ENCODE measurements at places on chromosomes 1 and 21. TPM values are rescaled to one million over a fixed set of nuclear protein-coding genes. Genes with fewer than 3 reads are reported as not detected.

Gene BTF3L4
- polyA plus RNA-seq = 48.2 TPM

Gene HPDL
- polyA plus RNA-seq = 0.46 TPM

DNA sequence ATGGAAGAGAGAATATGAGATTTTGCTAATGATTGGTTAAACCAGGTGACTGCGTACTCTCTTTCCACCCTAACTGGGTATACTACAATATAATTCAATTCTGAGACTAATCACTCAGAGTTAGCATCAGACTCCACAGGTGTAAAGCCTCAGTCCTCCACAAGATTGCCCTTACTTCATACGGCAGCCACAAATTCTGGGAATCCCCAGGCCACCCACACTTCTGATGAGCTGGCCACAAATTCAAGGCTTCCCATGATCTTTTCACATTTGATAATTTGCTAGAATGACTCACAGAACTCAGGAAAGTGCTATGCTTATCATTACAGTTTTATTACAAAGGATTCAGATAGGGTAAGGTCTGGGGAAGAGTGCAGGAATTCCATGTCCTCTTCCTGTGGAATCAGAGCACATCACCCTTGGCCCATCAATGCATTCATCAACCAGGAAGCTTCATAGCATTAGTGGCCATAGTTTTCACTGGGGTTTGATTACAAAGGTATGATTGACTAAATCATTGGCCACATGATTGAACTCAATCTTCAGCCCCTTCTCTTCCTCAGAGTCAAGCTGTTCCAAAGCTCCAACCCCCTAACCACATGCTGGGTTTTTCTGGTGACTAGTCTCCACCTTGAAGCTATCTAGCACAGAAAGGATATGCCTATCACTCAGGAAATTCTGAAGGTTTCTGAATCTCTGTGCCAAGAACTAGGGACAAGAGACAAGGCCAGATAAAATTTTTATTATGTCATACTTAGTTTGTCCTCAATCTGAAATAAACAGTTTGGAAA is 131.7 kb downstream of the HHIPL2 start:
- H3K27ac ChIP-seq = no peak overlapping the region
- no peaks in the 10 kb centered on the region for H3K36me3 ChIP-seq
- DNase-seq = no peak

GRCh38 chr1:6056572-6056948 is 10.9 kb downstream of the KCNAB2 start:
- no peaks in the 10 kb centered on the region for H3K27me3 ChIP-seq
- peaks cover 41% of the 10 kb centered on the region for H3K4me1 ChIP-seq
- H3K27ac ChIP-seq = no peak overlapping the region
- no peak for DNase-seq
- no peaks in the 10 kb centered on the region for H3K36me3 ChIP-seq

DNA sequence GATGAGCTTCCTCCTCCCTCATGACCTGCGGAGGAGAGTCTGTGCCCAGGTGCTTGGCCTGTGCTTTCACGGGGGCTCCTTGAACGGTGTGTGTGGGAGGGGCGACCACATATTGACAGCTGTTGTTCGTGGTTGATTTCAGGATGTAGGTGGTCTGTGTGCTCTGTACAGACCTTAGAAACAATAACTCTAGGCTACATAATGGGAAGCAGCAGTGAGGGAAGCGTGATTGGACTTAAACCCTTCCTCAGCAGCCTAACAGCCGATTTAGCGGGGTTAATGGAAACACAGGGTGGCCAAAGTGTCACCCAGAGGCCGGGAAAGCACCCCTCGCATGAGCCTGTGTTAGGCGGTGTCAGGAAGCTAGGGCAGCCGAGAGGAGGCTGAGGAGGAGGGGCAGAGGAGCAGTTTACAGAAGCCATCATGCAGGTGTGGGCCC is 56.0 kb downstream of the TBCE start:
- no peak overlapping the region for H3K4me3 ChIP-seq
- H3K27me3 ChIP-seq = no peaks in the 10 kb centered on the region
- no peak for DNase-seq
- H3K36me3 ChIP-seq = peaks cover 5% of the 10 kb centered on the region
- no peaks in the 10 kb centered on the region for H3K4me1 ChIP-seq

Gene KCNC4
- 3.1 TPM for polyA plus RNA-seq

Gene GALE
- 20.8 TPM for polyA plus RNA-seq

Gene OR2L8
- not detected for polyA plus RNA-seq

DNA sequence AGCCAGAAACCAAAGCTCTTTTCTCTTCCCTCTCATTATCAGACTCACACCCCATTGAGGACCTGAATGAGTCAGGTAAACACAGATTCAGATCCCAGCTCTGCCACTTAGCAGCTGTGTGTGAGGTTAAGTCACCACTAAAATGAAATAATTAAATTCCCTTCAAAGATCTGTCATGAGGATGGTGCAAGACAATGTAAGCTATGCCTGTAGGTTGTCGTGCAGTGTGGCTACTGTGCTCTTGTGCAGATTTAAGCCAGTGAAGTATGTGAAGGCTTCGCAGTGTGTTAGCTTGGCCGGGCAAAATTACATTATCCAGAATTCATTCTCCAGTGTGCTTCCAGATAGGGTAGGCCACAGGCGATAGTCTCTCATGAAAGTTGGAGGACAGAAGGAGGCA is 13.6 kb downstream of the UBL4B start:
- H3K4me1 ChIP-seq = no peaks in the 10 kb centered on the region
- no peak overlapping the region for H3K27ac ChIP-seq
- no peak for DNase-seq
- no peak overlapping the region for H3K4me3 ChIP-seq
- H3K27me3 ChIP-seq = no peaks in the 10 kb centered on the region
- no peaks in the 10 kb centered on the region for H3K36me3 ChIP-seq

Gene HCN3
- 1.4 TPM for polyA plus RNA-seq

DNA sequence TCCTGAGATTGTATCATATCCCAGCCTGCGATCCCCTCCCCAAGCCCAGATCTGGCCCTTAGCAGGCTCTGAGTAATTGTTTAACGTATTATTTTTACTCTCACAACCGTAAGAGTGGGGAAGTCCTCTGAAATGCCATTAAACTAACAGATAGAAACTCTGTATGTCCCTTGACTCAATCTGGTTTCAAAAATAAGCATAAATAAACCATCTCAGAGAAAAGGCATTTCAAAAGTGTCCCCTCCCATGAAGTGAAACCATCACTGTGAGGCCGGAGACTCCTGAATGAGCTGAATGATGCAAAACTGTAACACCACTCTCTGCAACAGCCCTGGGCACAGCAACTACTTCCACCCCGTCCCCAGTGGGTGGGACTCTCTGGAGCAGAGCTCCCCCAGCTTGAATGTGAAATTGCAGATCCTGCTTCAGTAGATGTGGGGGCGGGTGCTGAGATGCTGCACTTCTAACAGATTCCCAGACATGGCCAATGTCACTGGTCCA is 104.1 kb downstream of the SYF2 start:
- no peak for DNase-seq
- H3K4me3 ChIP-seq = no peak overlapping the region
- H3K27me3 ChIP-seq = no peaks in the 10 kb centered on the region
- no peak overlapping the region for H3K27ac ChIP-seq
- no peaks in the 10 kb centered on the region for H3K4me1 ChIP-seq

Gene ZSWIM5
- 0.30 TPM for polyA plus RNA-seq

DNA sequence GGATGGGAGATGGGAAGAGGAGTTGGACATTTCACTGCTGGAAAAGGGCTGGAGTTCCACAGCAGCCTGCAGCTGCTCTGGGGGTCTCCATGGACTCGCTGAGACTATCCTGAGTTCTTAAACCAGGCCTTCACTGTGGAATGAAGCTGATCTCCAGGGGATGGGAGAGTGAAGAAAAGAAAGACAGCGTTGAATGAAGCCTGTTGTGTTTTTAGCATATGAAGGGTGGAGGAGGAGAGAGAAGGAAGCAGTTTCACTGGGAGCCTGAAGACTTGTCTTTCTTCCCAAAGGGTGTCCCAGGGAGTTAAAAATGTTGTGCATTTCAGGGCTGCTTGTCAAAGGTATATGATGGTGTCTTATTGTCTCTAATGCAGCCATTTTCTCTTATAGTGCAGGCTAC is 9.2 kb downstream of the ROR1 start:
- no peak overlapping the region for H3K27ac ChIP-seq
- H3K36me3 ChIP-seq = no peaks in the 10 kb centered on the region
- DNase-seq = no peak
- H3K4me3 ChIP-seq = no peak overlapping the region
- H3K4me1 ChIP-seq = no peaks in the 10 kb centered on the region

- H3K4me1 ChIP-seq = peaks cover 3% of the 10 kb centered on the region
- no peak overlapping the region for H3K4me3 ChIP-seq
- H3K27me3 ChIP-seq = no peaks in the 10 kb centered on the region
Measured at GRCh38 chr1:109277434-109278204, 5.3 kb downstream of the PSRC1 start.

Gene NECTIN4
- polyA plus RNA-seq = not detected

Gene RGS7
- not detected for polyA plus RNA-seq

DNA sequence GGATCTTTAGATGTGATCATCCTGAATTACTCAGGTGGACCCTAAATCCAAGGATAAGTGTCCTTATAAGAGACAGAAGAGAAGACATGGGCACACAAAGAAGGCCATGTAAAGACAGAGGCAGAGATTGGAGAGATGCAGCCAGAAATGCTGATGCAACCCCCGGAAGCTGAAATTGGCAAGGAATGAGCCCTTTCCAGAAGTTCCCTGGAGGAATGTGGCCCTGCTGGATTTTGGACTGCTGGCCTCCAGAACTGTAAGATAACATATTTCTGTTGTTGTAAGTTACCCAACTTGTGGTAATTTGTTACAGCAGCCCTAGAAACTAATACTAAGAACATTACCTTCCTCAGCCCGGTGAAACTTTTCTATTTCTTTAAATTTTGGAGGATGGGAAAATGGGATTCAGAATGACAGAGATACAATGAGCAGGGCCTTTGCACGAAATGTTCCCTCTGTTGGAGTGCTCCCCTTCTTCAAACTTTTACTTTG is 11.2 kb upstream of the PLPP3 start:
- no peak overlapping the region for H3K27ac ChIP-seq
- H3K36me3 ChIP-seq = no peaks in the 10 kb centered on the region
- no peak for DNase-seq
- H3K27me3 ChIP-seq = no peaks in the 10 kb centered on the region

DNA sequence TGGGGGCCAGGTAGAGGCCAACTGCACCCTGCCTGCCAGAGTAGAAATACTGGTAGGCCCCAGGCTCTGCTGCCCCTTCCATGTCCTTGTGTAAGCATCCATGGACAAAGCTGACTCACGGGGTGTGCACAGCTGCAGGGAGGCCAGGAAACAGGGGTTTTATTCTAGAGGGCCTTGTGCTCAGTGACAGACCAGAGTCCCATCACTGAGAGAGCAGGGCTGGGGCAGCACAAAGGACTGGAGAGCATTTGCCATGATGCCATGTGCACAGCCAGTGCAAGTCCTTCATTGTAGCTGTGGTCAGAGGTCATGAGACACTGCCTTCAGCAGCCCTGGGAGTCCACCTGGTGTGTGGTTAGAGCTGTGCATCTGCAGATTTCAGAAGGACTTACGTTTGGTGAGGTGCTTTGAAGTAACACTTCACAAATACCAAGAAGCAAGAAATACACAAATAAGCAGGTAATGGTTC is 8.1 kb downstream of the ARF1 start:
- H3K4me1 ChIP-seq = peaks cover 49% of the 10 kb centered on the region
- no peak overlapping the region for H3K4me3 ChIP-seq
- no peaks in the 10 kb centered on the region for H3K27me3 ChIP-seq
- no peak overlapping the region for H3K27ac ChIP-seq
- no peak for DNase-seq

DNA sequence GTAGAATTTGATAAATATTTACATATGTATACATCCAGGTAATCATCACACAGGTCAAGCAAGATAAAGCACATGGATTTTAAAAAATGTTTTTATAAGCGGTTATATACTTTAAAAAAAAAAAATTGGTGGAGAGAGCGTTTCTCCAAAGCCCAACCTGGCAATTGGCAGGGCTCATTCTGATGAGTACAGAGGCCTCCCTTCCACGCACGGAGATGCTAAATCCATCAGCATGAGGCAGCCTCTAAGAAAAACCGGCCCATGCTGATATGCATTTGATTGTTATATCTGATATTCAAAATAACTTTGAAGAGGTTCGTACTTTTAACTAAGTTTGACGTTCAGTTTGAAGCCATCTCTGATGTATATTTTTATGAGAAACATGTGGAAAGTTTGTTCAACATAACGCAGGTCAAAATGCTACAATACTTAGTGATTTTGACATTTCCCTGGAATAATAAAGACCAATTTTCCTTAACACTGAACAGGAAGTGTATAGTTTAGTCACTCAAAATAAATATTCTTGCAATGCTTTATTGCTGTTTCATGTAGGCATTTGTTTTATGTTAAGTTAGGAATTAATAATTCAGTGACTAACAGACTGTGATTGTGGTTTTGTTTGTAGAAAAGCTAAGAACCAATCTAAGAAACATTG is 151.7 kb downstream of the NR5A2 start:
- H3K27me3 ChIP-seq = no peaks in the 10 kb centered on the region
- no peak for DNase-seq
- H3K4me1 ChIP-seq = peaks cover 8% of the 10 kb centered on the region
- no peaks in the 10 kb centered on the region for H3K36me3 ChIP-seq
- no peak overlapping the region for H3K4me3 ChIP-seq

DNA sequence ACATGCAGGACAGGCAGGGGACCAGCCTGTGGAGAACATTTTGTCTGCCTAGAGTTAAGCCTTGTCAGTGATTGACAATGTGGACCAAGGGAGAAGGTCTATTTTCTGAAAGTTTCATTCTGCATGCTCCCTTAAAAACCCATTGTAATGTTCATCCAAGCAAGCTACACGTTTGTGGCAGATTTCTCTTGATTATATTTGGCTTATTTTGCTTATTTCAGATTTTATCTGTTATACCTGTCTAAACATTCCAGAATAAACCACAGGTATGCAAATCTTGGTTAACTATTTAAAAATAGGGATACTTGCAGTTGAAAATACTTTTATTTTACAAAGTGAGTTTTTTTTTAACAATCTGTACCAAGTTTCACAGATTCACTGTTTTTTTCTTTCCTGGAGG is 78.2 kb upstream of the F3 start:
- no peaks in the 10 kb centered on the region for H3K36me3 ChIP-seq
- H3K4me1 ChIP-seq = peaks cover 4% of the 10 kb centered on the region
- no peaks in the 10 kb centered on the region for H3K27me3 ChIP-seq
- DNase-seq = no peak

Gene IL10
- 1.0 TPM for polyA plus RNA-seq

Gene HHAT
- 0.98 TPM for polyA plus RNA-seq

- no peak overlapping the region for H3K4me3 ChIP-seq
- H3K4me1 ChIP-seq = peaks cover 10% of the 10 kb centered on the region
- no peaks in the 10 kb centered on the region for H3K36me3 ChIP-seq
- no peak for DNase-seq
Measured at GRCh38 chr1:44040418-44040817, 9.2 kb upstream of the SLC6A9 start.

GRCh38 chr1:26043765-26044164 is 2.2 kb downstream of the SLC30A2 start:
- H3K4me1 ChIP-seq = peaks cover 15% of the 10 kb centered on the region
- no peaks in the 10 kb centered on the region for H3K36me3 ChIP-seq
- no peak overlapping the region for H3K4me3 ChIP-seq
- H3K27me3 ChIP-seq = peaks cover 20% of the 10 kb centered on the region
- DNase-seq = no peak

Data from heart left ventricle (tissue), 16 donors.